ENCODE measurements at places on chromosomes 4 and X.
A peak's percentile ranks its signal among the peaks of the same experiment; 100 is the strongest.

DNA sequence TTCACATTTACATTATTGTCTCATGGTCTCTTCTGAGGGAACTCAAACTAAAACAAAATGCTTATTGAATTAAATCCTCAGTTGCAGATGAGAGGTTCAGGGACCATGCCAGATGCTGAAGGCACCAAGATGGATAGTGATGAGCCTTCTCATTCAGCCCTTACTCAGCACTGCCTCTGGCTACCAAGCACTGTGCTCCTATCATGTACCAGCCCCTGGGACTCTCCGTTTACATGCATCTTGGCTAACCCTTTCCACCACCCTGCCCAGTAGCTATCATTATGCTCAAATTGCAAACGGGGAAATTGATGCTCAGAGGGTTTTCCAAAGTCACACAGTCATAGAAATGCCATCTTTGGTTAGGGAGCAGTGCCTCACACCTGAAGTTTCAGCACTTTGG, 22.6 kb upstream of the TMEM184C start:
- ATAC-seq = no peak

- ATAC-seq = peak; percentile 25
These were observed 2.5 kb downstream of the DCK start for GRCh38 chr4:70996018-70996360.

DNA sequence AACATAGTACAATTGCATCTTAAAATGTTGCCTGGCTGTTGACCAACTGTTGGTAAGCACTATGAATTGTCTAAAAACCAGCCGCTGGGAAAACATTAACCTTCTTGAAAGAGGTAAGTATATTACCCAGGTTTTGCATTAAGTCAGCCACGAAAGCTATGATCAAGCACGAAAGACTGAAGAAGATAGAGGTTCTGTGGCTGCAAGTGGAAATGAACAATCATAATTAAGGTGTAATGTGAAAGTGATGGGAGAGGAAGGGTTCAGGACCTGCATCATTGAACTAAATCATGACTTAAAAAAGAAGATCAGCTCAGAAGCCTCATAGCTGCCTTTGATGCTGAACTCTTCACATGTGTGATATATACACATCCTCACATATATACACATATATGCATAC, 341.0 kb downstream of the NR3C2 start:
- ATAC-seq = peak; percentile 39

GRCh38 chr4:122553432-122553831, 67.4 kb downstream of the IL21 start:
- ATAC-seq = no peak

GRCh38 chr4:52648836-52649235, 10.3 kb downstream of the USP46 start:
- ATAC-seq = peak; percentile 92

- ATAC-seq = no peak
These were observed 171.4 kb downstream of the NWD2 start for GRCh38 chr4:37415845-37416369.

GRCh38 chrX:112457788-112458187, 221.9 kb downstream of the LHFPL1 start:
- ATAC-seq = no peak

GRCh38 chr4:52939325-52939724, 77.2 kb downstream of the RASL11B start:
- ATAC-seq = no peak

DNA sequence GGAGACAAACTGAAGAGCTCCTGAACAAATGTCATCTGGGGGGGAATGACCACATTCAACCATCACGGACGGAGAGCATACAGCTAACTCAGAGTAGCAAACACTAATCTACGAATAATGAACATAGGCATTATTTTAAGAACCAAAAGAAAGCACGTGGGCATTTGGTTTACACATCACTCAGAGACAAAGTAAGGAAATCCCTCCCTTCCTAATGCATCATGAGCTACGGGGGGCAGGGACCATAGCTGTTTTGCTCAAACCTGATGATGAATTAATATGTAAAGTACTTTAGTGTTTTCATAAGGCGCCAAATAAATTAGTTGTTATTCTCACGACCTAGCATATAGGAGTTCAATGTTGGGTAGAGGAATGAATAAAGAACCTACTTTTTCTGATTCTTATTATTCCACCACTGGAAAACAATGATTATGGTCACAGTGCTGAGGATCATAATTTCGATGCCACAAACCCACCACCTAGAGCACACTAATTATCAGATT, 11.7 kb upstream of the TMEM156 start:
- ATAC-seq = peak; percentile 3

GRCh38 chrX:39613482-39613995, 484.2 kb downstream of the BCOR start:
- ATAC-seq = peak; percentile 14

DNA sequence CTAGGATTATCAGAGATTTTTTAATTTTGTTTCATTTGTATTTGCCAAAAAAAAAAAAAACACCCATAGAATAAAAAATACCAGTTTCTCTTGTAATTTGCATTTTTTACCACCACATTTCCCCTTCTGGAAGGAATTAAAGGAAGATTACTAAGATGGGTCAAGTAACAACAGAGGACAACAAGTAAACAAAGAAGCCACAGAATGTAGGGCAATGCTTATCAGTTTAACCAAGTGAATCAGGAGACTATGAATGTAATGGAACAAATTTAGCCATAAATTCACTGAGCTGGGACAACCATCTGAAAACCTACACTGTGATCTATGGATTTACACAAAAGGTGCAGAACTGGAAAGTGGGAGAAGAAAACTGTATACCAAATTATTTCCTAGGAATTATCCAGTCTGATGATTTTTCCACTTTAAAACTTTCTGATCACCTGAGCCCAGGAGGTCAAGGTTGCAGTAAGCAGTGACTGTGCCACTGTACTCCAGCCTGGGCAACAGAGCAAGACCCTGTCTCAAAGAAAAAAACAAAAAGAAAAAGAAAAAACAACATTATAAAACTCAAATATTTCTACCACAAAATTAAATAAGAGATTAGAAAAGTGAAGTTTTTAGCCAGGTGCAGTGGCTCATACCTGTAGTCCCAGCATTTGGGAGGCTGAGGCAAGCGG, 32.4 kb downstream of the LRBA start:
- peak; percentile 58 for ATAC-seq

- ATAC-seq = peak; percentile 77
These were observed 100.8 kb downstream of the SPIN4 start for GRCh38 chrX:63250253-63250868.

DNA sequence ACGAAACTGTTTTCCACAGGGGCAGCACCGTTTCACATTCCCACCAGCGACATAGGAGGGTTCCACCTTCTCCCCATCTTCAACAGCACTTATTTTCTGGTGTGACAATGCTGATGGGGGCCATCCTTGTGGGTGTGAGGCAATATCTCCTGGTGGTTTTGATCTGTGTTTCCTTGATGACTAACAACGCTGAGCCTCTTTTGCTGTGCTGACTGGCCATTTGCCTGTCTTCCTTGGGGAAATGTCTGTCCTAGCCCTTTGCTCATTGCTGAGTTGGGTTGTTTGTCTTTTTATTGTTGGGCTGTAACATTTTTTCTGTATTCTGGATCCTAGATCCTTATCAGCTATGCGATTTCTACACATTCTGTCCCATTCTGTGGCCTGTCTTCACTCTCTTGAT, 33.7 kb downstream of the ATP2B3 start:
- no peak for ATAC-seq

- no peak for ATAC-seq
These were observed 41.6 kb upstream of the SLC25A4 start for GRCh38 chr4:185101354-185101890.

- no peak for ATAC-seq
These were observed 43.6 kb downstream of the STARD8 start for GRCh38 chrX:68690936-68691501.

- ATAC-seq = no peak
These were observed 29.0 kb upstream of the CCDC110 start for GRCh38 chr4:185500576-185500975.

DNA sequence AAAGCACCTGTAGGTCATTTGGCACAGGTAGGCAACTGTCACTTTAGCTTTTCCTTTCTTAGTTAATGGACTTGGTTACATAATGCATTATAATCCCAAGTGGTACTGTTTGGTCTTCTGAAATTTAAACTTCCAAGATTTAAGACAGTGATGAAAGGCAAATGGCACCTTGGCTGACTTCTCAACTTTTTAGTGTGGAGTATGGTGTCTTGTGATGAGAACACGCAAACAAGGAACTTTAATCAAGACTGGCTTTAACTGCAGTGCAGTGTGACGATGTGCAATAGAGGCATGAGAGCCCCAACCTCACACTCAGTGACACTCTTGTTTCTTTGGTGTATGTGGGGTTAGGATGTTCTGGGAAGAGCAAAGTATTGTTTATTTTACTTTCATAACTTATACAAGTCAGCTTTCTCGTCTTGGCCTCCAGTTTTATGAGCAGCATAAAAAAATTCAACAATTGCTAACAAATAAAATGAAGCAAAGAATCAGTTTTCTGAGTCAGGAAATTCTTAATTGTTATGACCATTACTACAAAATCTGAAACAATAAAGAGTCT, 171.9 kb downstream of the MAD2L1 start:
- no peak for ATAC-seq

DNA sequence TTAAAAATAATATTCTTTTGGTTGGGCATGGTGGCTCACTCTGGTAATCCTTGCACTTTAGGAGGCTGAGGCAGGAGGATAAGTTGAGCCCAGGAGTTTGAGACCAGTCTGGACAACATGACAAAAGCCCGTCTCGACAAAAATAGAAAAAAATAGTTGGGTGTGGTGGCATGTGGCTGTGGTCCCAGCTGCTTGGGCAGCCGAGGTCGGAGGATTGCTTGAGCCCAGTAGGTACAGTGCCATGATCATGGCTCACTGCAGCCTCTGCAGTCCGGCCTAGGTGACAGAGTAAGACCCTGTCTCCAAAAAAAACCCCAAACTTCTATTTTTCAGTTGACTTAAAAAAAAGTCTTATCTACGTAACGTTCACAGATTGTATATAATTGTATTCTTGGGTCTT, 23.9 kb downstream of the UBE2K start:
- ATAC-seq = no peak

- ATAC-seq = peak; percentile 68
These were observed 28.6 kb downstream of the RNF175 start for GRCh38 chr4:153731239-153731638.

DNA sequence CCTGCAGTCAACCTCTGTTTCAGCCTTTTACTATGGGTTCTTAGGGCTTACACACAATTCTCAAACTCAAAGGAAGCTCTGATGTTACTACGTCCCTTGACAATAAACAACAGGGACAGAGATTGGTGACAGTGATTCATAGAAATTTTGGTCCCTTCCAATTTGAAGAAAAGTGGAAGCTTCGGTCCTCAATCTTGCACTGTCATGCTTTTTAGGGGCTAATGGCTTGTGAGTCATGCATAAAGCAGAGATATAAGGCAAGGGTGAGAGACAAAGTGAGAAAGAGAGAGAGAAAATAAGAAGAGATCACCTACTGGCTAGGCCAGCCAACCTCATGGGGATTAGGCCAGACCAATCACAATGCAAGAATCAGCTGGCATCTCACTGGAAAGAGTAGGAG, 63.2 kb upstream of the STARD8 start:
- ATAC-seq = no peak

DNA sequence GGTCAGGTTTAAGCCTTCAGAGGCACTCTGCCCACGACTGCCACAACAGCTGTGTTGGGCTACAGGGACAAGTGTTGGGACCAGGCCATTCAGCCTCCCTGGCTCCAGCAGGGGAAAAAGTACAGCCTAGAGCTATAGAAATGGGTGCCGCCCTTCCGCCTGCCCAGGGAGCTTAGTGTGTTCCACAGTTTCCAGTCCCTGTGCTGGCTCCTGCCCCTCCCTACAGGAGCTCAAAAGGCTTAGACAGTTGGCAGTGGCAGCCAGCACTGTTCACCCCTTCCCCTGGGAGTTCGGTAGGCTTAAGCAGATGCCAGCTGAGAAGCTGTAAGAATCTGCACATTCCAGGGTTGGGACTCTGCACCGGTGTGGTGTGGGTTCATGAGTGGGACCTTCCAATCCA, 408.2 kb upstream of the INTU start:
- no peak for ATAC-seq

- ATAC-seq = no peak
These were observed 410.4 kb downstream of the INPP4B start for GRCh38 chr4:142435599-142436235.

GRCh38 chrX:21610168-21610567, 48.0 kb downstream of the KLHL34 start:
- no peak for ATAC-seq

DNA sequence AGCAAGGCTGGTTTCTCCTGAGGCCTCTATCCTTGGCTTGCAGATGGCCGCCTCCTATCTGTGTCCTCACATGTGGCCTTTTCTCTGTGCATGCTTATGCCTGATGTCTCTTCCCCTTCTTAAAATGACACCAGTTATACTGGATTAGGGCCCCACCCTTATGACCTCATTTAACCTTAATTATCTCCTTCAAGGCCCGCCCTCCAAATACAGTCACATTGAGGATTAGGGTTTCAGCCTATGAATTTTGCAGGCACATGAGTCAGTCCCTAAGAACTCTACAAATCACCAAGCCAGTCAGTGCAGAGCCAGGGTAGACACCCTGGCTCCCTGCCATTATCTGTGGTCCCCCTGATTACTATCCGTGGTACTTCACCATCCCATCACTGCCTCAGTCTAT, 51.6 kb downstream of the MAML3 start:
- ATAC-seq = peak; percentile 25

GRCh38 chr4:83618431-83618830, 82.5 kb downstream of the GPAT3 start:
- ATAC-seq = no peak

- no peak for ATAC-seq
These were observed 92.5 kb downstream of the PPP3CA start for GRCh38 chr4:101254776-101255175.

DNA sequence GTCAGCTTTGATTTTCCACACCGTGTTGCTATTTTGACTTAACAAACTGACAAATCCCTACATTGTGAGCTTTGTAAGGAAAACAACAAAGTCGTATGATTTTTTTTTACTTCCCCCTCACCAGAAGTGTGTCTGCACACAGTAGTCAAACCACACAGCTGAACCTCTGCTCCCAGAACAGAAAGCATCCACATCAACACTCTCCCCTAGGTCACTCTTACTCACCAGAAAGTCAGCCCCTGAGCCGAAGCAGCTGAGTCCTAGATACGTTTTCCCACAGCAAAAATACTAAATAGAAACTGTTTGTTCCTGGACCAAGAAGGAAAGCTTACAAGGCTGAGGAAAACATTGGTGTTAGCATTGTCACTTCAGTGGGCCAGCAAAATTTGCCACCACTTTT, 305.7 kb downstream of the DHX15 start:
- no peak for ATAC-seq

GRCh38 chr4:22875587-22876257, 183.0 kb downstream of the GBA3 start:
- no peak for ATAC-seq

DNA sequence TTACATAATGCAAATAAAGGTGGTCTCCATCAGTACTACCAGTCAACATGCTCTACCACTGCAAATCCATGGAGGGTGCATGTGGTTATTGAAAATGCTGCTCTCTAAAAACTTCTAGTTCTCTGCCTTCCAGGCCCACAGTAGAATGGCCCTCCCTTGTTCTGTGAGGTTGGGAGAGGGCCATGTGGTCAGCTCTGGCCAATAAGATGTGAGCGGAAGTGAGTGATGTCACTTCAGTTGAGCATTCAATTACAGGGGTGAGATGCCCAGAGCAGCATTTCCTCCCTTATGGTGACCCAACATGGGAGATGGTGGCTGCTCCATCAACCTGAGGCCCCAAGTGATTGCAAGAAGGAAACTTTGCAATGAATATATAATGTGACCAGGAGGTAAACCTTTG, 148.8 kb downstream of the CPEB2 start:
- no peak for ATAC-seq

GRCh38 chr4:178142724-178143123, 700.5 kb upstream of the AGA start:
- ATAC-seq = no peak

GRCh38 chr4:89413518-89413917, 105.9 kb upstream of the GPRIN3 start:
- ATAC-seq = no peak

Data from activated T-helper 17 cell treated with anti-CD3 and anti-CD28 coated beads, Interleukin-2, amount 50 U/mL, for 72 hours (primary cell).